ENCODE measurements at places on chromosomes 1 and 21.

DNA sequence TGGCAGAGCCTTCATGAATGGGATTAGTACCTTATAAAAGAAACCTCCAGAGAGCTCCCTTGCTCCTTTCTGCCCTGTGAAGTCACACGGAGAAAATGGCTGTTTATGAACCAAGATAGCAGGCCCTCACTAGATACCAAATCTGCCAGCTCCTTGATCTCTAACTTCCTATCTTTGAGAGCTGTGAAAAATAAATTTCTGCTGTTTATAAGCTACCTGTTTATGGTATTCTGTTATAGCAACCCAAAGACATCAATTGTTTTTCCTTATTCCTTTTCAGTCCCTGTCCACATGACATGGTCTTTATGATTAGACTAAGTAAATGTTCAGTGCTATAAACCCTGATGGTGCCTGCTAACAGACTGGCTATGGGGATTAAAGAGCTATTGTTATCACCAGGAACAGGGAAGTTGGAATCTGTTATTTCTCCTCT lies 9.7 kb upstream of the STIL start:
- DNase-seq, result peak; percentile 20

DNA sequence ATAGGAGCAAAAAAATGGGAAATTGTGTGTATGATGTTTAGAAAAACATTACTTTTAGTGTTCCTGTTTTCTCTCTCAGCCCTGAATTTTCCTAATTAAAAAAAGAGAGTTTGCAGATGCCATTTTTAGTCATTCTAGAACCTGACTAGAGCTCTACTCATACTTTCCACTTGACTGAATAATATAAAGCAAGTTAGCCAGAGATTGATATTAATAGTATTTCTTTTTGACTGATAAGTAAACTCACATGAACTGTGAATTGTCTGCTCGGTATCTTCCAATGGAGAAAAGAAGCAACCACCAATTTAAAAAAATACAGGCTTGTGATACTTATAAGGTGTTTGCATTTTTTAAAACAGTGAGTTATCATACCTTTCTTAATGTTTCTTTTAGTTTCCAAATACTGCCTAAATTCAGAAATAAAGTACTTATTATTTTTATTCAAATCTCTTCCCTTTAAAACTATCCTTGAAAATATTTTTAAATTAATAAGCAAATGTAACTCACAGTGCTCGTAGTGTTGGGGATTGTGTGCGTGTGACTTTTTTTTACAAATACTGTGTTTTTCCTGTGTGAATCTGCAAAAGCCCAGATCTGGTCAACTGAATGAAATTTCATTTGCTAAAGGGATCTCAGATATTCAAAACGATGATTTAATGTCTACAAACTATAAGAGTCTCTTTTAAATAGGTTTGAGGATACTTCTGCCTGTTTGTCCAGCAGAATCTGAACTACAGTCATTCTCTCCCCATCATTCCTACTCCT lies 9.8 kb downstream of the RAP1A start:
- no peak for DNase-seq

GRCh38 chr1:109627692-109628399 lies 8.2 kb downstream of the AMPD2 start:
- no peak for DNase-seq

GRCh38 chr1:101337968-101338367 lies 101.1 kb downstream of the S1PR1 start:
- DNase-seq, result no peak

DNA sequence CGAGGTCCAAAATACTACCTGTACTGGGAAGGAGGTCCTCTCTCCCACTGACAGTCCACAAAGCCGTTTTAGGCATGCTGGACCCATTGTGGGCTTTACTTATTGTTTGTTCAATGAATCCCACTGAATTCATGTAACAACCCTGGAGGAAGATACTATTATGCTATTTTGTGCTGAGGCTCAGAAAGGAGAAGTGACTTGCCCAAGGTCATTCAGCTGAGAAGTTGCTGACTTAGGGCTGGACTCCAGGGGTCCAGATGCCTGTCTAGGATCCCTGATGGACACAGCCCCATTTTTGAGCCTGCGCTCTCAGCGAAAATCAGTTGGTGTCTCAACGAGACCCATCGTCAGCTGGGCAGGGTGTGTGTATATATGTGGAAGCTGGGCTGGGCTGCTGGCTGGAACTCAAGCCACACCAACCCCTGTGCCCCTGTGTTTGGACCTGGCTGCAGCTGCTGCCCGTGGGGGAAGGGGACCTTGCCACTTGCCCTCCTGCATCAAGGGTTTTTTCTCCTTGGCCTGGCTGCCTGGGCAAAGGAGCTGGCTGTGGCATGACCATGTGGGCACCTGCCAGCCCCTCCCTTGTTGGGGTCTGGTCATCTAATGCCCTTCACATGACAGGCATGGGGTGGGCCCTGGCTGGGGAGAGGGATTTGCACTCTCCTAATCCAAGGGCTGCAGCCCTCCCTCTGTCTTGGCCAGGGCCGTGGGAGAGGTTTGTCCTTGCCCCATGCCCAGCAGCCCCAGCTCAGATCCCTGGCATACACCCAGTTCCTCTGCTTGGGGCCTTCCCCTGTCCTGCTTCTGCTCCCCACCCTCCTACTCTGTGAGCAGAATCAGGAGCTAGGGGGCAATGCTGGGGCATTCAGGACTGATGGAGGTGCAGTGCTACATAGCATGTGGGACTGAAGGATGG lies 15.0 kb downstream of the KCNQ4 start:
- DNase-seq, result no peak

DNA sequence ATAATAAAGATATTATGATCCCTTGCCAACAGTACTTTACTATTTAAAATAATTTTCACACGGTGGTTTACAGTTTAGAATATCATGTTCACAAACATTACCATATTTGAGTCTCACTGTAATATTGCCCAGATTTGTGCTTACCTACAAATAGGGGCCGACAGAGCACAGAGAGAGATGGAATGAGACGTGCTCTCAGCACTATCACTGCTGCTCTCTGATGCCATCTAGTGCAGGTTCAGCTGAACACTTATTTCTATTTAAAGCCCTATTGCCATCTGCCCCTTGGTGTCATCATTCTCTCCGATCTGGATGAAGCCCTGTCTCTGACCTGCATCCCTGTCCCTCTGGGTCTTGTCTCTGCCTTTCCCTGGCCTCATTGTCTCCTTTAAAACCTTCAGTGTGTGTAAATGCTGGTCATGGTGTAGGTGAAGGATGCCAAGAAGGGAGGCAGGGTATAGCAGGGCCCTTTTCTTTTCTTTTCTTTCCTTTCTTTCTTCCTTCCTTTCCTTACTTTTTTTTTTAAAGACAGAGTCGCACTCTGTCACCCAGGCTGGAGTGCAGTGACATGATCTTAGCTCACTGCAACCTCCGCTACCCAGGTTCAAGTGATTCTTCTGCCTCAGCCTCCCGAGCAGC lies 6.9 kb upstream of the GPATCH4 start:
- DNase-seq, result peak; percentile 79

GRCh38 chr1:154871374-154871773 lies 1.3 kb upstream of the KCNN3 start:
- no peak for DNase-seq

DNA sequence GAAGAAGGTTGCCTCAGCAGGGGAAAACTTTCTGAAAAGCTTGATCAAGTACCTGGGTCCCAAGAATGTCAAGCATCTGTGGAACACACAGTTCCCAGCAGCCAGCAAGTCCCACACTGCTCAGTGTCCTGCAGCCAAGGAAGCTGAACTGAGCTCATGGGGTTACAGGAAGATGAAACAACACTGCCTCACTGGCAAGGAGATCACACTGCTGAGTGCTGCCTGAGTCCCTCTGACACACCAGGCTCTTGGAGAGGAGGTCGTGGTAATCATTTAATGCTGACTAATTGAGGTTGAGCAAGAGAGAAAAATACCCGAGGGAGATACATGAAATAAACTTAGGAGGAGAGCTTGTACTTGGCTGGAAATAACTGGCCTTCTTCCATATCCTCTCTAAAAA lies 75.2 kb downstream of the MPZL1 start:
- DNase-seq, result peak; percentile 66

- DNase-seq, result no peak
Measured at GRCh38 chr21:26847921-26848320, 2.7 kb upstream of the ADAMTS1 start.

DNA sequence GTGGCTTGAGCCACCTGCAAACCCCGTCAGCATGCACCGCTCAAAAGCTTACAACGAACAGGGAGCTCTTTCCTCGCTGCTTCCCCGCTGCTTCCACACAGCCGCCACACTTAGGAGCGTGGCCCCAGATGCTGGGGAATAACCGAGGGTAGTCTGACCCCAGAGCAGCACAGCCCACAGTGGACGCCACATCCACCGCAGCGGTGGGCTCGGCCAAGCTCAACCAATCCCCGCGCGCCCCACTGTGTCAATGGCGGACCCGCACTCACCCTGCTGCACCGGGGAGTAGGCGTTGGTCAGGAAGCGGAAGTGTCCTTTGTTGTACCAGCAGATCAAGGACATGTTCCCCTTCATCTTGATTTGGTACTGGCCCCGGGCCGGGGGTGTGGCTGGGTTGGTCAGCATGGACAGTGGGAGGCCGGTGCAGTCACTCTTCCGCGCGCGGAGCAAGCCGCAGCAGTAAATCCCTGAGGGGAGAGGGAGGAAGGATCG lies 93.5 kb downstream of the PGBD5 start:
- DNase-seq, result no peak

GRCh38 chr1:71829346-71829745 lies 453.0 kb downstream of the NEGR1 start:
- DNase-seq, result no peak

DNA sequence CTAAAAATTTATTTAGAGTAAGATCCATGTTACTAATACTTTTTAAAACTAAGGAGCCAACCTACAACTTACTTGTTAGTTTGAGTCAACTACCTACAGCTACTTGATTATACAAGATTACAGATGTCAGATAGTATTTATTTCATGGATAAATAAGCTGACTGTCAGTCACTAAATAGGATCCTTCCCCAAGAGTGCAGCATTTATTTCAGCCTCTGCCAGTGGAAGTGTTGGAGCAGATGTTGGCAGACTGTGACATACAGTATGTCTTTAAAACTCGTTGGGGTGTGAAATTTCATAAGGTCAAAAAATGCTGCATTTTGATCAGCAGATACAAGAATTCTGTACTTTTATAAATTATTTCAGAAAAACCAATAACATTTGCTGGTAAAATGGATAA lies 156.2 kb downstream of the AKT3 start:
- DNase-seq, result no peak

- DNase-seq, result no peak
Measured at GRCh38 chr21:34965200-34966174, 83.6 kb downstream of the RUNX1 start.

- DNase-seq, result no peak
Measured at GRCh38 chr1:25971811-25972180, 26.1 kb downstream of the PAFAH2 start.

DNA sequence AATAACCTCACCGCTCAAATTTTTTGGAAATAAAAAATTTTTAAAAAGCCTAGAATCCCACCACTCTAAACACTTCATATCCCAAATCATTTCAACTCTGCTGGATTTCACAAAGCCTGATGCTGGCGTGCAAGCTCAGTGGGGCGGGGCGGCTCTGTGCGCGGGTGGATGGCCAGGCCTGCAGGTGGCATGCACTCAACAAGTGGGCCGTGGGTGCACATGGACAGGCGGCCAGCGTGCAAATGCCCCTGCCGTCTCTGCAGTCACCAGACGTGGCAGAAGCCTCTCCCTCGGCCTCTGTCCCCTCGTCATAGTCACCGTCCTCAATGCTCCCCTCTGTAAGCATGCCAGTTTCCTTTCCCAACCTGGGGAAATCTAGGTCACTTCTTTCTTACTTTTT lies 6.6 kb upstream of the PDE9A start:
- DNase-seq, result no peak

GRCh38 chr1:23103001-23103889 lies 65.4 kb downstream of the LUZP1 start:
- DNase-seq, result peak; percentile 61

- no peak for DNase-seq
Measured at GRCh38 chr1:2636733-2637132, 3.9 kb upstream of the MMEL1 start.

- peak; percentile 32 for DNase-seq
Measured at GRCh38 chr1:183227422-183228346, 41.6 kb downstream of the LAMC2 start.

DNA sequence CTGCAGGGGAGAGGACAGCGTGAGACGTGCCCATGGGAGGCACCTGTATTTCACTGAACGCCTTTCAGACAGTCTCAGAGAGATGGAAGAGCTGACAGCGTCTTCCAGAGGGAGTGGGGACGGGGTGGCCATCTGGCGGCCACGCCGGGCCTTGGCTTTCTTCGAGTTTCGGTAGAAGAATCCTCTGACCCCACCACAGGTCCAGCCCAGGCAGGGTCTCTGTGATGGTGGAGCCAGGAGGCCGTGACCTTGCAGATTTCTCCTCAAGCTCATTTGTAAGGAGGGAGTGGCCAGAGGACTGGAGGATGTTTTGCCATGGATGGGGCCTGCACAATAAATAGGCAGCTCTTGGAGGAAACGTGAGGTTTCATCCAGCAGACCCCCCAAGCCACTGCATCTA lies 47.6 kb upstream of the ADARB1 start:
- DNase-seq, result no peak

DNA sequence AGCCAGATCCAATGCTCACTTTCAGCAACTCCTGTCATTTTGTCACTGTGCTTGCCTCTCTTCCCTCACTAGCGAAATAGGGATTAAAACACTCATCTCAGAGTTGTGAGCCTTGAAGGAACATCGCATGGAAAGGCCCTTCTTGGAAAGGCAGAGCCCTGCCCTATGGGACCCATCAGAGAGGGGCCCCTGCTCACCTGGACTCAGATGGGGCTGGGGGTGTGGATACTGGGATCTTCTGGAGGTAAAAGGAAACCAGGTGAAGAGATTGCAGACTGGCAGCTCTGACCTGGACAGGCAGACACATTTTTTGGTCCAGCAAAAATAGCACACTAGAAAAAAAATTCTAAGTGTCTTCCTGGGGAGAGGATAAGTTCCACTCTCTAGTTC lies 54.2 kb upstream of the EPS8L3 start:
- no peak for DNase-seq
